ENCODE measurements at places on chromosomes 6 and 20.

DNA sequence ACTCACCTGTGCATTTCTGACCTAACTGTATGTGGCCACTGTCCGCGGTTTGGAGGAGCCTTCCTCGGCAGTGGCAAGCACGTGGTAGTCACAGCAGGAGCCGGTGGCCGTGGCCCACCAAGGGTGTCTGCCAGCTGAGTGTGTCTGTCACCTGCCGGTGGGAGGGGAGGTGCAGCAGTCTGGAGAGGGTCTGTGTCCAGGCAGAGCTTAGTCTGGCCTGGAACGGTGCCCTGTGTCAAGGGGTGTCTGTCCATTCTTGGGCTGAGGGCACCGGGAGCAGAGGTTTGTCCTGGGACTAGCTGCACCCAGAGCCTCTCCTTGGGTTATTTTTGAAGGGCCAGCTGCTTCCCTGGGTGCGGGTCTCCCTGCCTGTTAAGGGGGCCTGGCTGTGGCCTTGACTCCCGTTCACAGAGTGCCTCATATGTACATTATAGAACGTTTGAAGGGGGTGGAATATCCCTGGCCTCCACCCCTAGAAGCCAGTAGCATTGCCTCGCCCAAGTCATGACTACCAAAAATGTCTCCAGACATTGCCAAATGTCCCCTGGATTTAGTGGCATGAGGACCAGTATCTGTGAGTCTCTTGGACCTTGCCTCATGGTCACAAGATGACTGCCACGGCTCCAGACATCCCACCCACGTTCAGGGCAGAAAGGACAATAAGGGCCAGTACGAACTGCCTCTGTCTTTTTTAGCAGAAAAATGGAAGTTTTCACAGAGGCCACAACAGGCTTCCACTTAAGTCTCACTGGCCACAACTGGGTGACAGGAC is 5.2 kb downstream of the RBM38 start:
- DNase-seq: no peak

- DNase-seq: no peak
Observed at GRCh38 chr6:169776379-169776778, 25.0 kb downstream of the ERMARD start.

DNA sequence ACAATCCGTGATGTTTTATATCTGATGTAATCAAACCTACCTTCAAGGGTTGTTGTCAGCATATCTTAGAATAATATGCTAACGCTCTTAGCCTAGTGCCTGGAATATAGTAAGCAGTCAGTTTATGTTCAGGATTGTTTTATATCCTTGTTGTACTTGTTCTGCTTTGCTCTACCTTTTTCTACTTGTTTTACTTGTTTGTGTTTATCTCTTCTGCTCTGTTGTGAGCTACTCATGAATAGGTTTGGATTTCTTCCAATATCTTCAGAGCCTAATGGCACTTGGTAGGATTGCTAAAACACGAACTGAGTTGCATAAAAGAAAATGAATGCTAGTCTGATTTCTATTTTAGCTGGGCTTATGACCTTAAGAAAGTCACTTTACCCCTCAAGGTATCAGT is 40.1 kb downstream of the DNAH8 start:
- DNase-seq: no peak

DNA sequence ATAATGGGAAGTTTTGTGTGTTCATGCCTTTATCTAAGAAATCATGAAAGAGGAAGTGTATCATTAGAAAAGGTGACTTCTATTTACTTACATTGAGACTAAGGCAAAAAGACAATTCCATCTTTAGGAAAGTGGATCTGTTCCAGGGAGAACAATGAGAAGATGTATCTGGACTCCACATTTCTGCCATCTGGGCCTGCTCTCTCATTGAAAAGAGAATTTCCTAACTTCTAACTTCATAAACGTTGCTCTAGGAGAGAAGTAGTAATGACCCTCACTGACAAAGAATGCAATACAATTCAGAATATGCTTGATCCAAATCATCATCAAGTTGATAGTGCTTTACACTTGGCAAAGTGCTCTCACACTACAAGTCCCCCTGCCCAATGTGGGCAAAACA is 294.2 kb downstream of the OGFRL1 start:
- no peak for DNase-seq

- DNase-seq: no peak
Observed at GRCh38 chr20:31890646-31891045, 20.2 kb downstream of the TTLL9 start.

- DNase-seq: no peak
Observed at GRCh38 chr20:15886250-15886649, 687.0 kb downstream of the KIF16B start.

DNA sequence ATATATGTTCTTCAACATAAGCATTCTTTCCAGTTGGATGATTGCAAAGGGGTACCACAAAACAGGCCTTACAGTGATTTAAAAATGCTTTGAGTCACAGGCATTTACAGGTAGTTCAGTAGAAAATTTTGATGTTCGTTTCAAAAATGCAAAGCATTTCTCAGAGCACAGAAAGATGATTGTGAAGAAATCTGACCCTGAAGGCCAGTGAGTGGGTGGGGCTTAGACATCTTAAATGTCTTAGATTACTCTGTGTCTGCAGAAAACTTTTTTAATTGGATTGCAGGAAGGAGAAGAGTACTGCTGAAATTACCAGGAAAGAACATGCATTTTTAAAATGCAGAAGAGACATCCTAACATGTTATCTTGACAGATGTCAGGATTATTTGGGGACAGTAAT is 268.3 kb downstream of the CDKAL1 start:
- DNase-seq: no peak

DNA sequence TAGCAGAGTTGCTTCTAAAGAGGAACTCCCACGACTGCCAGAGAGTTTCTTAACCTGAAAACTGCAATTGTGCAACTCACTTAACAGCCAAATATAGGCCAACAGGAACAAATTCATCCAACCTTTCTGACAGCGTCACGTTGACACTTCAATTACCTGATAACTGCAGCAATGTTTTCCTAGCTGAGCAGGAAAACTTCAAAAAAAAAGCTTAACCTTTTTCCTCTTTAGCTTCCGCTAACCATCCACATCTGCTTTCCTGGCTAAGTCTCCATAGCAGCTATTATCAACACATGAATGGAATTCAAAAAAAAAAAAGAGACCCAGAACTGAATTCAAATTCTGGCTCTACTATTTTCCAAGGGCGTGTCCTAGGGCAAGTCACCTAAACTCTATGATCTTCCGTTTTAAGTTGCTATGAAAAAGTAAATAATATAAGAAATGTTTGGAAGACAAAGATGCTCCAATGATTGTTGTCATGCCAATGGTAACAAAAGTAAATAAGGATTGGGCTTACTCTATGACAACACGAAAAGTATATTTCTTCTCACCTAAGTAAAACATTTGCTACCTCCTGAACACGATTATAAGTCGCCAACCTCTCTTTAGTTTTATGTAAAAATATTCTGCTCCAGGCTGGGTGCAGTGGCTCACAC is 524.6 kb upstream of the JARID2 start:
- peak; percentile 96 for DNase-seq

DNA sequence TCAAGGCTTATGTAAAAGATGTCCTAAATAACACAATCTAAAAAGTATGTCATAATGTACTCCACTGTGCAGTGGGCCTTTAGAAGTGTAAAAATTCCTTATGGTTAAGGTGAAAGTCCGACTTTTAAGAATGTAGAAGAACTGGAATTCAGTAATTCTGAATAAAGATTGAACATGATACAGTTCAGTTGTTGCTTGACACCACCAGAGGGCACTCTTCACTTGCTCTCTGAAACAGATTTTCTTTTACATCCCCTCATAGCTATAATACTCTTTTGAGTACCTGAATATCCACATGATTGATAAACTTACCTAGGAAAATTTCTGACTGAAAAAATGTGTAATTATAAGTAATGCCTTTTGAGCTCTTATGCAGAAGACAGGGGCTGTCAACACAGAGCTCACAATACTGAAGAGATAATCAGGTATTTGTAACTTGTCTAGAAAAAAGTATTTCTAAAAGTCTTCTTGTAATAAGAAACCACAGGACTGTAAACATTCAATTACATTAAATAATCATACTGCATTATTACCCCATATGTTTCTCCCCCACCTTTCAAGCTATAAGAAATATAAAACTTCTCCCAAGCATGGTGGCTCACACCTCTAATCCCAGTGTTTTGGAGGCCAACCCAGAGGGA is 92.1 kb downstream of the POPDC3 start:
- DNase-seq: peak; percentile 59

DNA sequence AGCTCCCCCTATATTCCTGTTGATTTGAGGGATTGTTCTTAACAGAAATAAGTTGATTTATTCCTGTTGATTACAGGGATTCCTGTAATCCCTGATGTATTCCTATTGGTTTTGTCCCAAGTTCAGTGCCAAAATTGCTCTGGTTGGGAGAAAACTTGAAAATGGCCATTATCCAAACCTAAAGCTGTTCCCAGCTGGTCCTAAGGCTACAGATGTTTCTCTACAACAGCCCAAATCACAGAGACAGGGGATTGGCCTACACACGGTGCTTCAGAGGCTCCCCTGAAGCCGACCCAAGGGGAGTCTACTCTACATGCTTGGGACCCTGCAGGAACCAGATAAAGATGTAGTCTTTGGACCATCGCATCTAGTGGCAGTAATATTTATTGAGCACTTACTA is 99.0 kb upstream of the AKAP12 start:
- no peak for DNase-seq

GRCh38 chr6:96562886-96563285 is at the start of gene FHL5:
TSS of gene FHL5 (plus strand) at chr6:96563128. CDS start at chr6:96603614, 40,486 bp downstream.
- DNase-seq: peak; percentile 4

- no peak for DNase-seq
Observed at GRCh38 chr6:122780114-122780513, 598 bp downstream of the FABP7 start.

DNA sequence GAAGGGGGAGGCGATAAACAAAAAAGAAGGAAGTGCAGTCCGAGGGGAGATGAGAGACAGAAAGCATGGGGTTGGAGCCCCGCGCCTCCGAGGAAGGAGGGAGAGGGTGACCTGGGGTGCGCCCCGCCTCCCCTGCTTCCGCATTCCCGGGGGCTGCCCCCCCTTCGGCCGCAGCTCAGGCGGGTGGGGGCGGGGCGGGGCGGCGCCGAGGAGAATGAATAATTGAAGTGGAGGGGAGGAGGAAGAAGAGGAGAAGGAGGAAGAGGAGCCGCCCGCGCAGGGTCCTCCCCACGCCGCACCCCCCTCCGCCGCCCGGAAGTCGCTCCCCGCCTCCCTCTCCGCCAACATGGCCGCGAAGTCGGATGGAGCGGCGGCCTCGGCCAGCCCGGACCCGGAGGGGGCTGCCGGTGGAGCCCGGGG is at the start of gene XKR7:
Gene XKR7, plus strand, starts transcription at position 322 of the 420 bp plus-strand sequence. Its CDS starts 25 bp downstream, at position 347.
- DNase-seq: peak; percentile 43

GRCh38 chr20:40491009-40491590 is 197.9 kb downstream of the MAFB start:
- DNase-seq: no peak

DNA sequence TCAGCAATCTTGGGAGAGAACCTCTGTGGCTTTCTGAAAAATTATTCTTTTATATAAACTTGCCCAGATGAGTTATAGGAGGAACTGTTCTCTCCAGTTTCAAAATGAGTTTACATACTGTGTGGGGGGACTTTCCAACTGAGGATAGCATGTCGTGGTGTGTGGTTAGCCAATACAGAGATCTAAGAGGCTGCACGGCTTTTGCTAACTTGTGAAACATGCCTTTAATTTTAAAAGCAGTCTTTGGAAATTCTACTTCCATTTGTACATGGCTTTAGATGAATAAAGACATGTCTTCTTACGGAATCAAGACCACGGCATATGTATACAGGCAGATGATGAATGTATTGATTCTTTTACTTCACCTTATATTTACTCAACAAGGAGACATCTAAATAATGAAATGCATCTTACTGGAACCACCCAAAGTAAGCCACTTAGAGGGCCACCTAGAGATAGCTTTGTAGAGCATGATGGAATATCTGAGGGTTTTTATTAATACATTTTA is 39.8 kb downstream of the HIVEP1 start:
- peak; percentile 95 for DNase-seq

GRCh38 chr20:12555369-12555768 is 453.4 kb upstream of the SPTLC3 start:
- DNase-seq: no peak

DNA sequence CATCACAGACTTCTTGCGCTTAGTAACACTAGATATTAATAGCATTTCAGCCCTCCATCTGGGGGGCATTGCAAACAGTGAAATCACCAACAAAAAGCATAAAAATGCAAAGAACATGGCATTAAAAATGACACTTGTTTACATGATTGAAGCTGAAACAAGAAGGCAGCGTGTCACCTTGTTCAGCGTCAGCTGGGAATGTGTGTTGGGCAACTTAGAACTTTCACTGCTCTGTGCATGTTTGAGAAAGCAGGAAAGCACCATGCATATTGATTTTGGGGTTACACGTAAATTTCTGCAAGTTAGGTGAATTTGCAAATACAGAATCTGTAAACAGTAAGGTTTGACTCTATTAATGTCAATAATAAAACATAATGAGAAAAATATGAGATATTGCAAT is 162.9 kb downstream of the SOX4 start:
- DNase-seq: no peak

DNA sequence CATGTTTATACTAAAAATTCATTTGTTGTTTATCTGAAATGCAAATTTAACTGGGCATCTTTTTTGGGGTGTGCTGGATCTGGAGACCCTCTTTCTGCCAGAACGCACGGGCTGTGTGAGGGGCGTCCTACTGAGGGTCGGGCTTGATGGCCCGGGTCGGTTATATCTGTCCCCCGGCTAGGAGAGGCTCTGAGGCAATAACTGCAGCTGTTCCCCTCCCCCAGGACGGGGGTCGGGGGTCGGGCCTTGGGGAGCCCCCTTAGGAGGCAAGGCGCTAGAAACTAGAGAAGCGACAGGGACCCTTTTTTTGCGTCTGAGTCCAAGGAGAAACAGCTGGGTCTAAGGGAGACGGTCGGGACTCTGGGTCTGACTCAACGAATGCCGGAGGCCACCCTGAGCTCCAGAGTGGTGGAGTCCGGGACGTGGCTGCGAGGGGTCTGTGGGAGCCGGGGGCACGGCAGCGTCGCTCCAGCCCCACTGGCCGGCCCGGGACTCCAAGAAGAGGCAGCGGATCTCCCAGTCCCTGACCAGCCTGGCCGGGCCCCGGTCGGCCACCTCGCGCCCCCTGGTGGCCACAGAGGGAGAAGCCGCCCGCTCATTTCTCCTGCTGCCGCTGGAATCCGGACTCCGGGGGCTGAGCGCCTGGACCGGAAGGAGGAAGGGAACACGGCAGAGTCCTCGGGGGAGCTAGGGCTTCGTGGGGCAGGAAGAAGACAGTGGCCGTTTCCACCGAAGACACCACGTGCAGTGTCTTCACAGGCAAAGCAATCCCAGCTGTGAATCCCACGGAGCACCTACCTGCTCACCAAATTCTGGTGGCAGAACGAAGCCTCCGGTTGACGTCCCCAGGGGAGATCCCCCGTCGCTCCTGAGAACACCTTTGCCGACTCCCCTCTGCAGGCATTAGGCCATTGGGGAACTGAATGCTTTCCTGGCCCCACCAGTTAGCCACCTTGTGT is 24.0 kb upstream of the SCML4 start:
- peak; percentile 61 for DNase-seq

- no peak for DNase-seq
Observed at GRCh38 chr20:17782768-17783167, 83.0 kb downstream of the BANF2 start.

Data from common myeloid progenitor, CD34-positive (primary cell).